Glomerular endothelial cell (primary cell): ENCODE measurements at places on chromosomes 12 and 14. TPM values are rescaled to one million over a fixed set of nuclear protein-coding genes. Genes with fewer than 3 reads are reported as not detected.

- no peak for DNase-seq
These were observed 107.3 kb downstream of the PPP2R5E start for GRCh38 chr14:63435838-63436237.

FAM222A gene
- total RNA-seq = 0.99 and 1.0 TPM in 2 replicates

MSRB3 gene
- total RNA-seq = 23.0 and 35.3 TPM in 2 replicates

- DNase-seq = no peak
These were observed 73.0 kb upstream of the PRMT8 start for GRCh38 chr12:3417937-3418462.

DNA sequence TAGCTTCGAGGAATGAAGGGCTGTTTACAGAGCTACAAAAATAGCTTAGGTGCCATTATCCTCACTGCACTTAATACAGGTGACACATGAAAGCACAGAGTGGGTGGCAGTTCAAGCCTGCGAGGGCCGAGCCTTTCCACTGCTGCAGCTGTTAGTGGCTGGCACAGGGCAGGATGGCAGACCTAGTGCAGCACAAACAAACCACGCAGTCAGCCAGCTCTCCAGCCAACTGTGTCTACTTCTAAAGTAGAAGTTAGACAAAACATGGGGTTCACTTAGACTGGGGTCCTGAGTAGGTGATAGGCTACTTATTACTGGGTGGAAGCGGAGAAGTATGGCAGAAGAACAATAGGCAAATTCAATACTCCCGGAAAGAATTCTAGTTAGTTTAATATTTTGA is 95.4 kb downstream of the DUSP16 start:
- no peak for DNase-seq

BEST3 gene
- 0.06 and 0.82 TPM in 2 replicates for total RNA-seq

DNA sequence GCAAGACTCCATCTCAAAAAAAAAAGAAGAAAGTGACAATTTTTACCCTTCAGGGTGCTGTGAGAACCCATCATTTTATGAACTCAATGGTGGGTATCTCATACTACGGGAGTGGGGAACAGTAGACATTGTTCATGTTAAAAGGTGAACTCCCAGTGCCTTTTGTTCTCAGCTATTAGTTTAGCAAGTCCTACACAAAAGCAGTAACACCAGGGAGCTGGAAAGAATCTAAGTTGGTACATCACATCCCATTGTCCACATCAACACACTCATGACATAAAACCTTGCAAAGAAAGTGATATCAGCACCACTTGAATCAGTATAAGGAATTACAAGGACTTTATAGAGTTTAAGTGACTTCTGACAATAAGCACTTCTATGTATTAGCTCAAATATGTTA is 47.4 kb upstream of the ABCC9 start:
- DNase-seq = no peak

ACOT6 gene
- total RNA-seq = not detected in 2 replicates

SMOC1 gene
- total RNA-seq = 1.1 TPM in 1 of 2 replicates, not detected in the other

DNA sequence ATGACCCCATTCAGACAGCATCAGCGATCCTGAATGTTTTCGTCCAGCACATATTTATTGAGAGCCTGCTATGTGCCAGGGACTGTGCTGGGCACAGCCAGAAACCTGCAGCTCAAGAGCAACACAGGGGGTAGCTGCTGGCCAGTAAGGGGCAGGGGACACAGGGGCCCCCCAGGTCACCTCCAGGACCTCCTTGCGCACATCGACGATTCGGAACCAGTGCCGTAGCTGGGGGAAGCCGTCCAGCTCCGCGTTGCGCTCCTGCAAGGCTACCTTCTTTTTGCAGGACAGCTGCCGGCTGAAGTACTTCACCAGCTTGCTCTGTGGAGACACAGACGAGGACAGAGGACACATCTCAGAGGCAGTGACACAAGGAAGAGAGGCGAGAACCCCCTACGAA is 108.7 kb downstream of the KSR2 start:
- DNase-seq = no peak

DNA sequence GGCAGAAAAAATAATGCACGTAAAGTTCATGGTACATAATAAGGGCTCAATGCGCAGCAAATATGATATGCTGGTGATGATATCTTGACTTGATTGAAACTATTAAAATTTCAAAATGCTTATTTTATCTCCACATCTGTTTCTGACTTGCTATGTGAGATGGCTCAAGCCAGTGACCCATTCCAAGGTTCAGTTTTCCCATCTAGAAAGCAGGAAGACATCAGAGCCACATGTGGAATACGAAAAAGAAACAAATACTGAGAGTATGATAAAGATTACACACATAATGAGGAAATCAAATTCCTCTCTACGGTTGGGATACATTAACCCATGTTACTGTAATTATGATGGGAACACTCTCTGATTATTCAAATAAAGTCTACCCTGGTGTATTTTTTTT is 24.0 kb upstream of the TSPAN11 start:
- DNase-seq = no peak

DNA sequence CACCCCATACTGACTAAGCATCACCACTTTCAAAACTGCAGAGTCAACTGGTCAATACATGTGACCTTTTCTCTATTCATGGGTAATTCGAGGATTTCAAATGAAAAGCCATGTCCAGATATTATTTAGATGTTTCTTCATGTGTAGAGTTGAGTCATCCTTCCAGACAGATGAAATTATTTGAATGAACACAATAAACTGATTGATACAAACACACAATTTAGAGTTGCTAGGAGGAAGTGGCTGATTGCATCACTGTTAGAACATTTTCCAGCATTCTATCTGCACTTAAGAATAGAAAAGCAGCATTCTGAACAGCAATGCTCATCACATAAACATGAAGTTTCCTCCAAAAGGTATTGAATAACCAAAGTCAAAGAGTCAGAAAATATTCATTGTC is 273.5 kb upstream of the SOX5 start:
- no peak for DNase-seq

GRCh38 chr14:24130717-24131548 is 474 bp downstream of the FITM1 start:
- no peak for DNase-seq

FOXN4 gene
- total RNA-seq = not detected in 2 replicates

DNA sequence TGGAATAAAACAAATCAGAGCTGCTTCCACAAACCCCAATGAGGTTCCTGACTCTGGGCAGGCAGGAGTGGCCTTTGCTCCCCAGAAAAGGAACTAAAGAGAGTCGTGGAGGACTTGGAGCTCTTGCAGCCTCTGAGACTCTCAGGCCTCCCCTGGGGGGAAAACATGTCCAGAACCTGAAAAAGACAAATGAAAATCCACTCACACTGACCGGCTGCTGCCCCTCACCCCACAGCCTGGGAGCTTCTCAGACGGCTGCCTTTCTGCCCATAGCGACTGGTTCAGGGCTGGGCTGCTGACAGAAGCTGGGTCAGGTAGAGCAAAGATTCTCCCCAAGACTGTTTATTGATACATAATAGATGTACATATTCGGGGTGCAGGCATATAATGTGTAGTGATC is 356.0 kb downstream of the ADGRD1 start:
- DNase-seq = no peak
